Activated CD8-positive, alpha-beta memory T cell treated with anti-CD3 and anti-CD28 coated beads for 4 hours (primary cell): ENCODE measurements at places on chromosomes 1 and 21.

GRCh38 chr1:36635284-36635683 lies 152.6 kb upstream of the CSF3R start:
- no peak for DNase-seq

- peak; percentile 69 for DNase-seq
Measured at GRCh38 chr1:117121589-117122329, at the start of gene TRIM45. TSS of gene TRIM45 (minus strand) at chr1:117121749. CDS start at chr1:117121201, 548 bp downstream.

DNA sequence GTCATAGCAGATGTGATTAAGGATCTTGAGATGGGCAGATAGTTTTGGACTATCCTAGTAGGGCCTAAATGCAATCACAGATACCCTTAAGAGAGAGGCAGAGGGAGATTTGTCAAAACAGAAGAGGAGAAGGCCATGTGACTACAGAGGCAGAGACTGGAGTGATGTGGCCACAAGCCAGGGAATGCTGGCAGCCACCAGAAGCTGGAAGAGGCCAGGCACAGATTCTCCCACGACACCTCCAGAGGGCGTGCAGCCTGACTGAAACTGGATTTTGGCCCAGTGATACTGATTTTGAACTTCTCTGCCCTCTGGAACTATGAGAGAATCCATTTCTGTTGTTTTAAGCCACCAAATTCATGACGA lies 52.1 kb upstream of the EPS8L3 start:
- DNase-seq, result no peak

GRCh38 chr1:76492752-76493430 lies 374.4 kb upstream of the ST6GALNAC5 start:
- no peak for DNase-seq

- DNase-seq, result no peak
Measured at GRCh38 chr1:63906047-63906704, 132.4 kb downstream of the ROR1 start.

DNA sequence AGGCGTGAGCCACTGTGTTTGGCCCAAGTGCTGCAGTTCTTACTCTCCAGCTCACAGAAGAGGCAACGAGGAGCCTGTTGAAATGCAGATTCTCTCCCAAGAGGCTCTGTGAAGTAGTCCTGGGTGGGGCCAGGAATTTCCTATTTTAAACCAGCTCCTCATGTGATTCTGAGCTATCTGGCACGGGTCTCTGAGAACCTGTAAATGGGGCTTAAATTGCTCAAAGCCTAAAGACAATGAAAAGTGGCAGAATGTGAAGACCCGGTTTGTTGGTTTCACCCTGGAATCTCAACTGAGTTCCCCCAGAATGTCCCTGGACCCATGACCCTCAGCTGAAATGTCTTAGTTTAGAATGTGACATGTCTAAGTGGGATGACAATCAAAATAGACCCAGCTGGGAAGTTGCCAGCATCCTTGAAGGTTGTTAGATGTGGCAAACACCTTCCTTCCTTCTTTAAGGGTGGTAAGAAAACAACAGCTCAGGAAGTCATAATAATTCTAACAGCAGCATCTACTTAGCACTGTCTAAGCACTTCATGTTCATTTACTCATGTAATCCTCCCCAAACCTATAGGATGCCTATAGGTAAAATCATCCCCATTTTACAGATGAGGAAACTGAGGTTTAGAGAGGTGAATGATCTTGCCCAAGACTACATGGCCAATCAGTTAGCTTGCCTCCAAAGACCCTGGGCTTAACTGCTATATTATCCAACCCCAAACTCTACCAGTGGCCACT lies 20.9 kb upstream of the ATP5PO start:
- DNase-seq, result no peak

DNA sequence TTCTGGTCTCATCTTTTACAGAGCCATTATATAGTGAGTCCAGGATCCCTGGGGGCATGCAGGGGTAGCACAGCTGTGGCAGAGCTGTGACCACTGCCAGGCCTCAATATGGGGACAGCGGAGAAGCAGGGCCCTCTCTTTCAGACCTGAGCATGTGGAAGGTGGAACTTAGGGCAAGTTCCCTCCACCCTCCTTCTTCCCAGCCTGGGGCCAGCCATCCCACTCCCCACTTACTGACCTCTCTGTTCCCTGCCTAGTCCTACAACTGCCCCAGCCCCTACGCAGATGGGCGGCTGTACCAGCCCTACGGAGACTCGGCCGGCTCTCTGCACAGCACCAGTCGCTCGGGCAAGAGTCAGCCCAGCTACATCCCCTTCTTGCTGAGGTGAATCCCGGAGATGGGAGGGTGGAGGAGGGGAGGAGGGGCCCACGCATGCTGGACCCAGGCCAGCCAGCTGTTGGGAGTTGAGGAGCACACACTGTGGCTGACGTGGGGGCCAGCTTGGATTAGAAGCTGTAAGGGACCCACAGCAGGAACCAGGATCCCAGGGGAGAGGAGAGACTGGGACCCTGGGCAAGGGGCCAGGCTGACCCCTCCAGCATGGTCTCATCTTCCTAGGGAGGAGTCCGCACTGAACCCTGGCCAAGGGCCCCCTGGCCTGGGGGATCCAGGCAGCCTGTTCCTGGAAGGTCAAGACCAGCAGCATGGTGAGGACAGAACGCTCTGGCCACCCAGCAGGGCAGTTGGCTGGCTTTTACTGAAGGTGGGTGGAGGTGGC lies 10.7 kb downstream of the PSRC1 start:
- no peak for DNase-seq

GRCh38 chr1:17525996-17526686 lies 13.4 kb upstream of the ARHGEF10L start:
- DNase-seq, result no peak
